ENCODE measurements at places on chromosomes 5 and 9. TPM values are rescaled to one million over a fixed set of nuclear protein-coding genes. Genes with fewer than 3 reads are reported as not detected.

DNA sequence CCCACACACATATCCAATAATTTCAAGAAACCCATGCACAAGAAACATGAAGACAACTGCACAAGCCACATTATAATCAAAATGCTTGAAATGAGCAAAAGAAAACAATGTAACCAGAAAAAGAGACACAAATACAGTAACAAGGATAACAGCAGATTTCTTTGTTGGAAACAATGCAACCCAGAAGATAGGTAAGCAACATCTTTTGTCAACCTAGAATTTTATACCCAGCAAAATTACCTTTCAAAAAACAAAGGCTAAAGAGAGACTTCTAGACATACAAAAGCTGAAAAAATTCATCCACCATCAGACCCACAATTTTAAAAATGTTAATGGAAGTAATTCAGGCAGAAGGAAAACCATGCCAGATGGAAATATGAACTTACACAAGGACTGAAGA is 5.0 kb upstream of the COL23A1 start:
- DNase-seq: no peak

SLC34A3 gene
- not detected for total RNA-seq

BTF3 gene
- total RNA-seq: 758 TPM

DNA sequence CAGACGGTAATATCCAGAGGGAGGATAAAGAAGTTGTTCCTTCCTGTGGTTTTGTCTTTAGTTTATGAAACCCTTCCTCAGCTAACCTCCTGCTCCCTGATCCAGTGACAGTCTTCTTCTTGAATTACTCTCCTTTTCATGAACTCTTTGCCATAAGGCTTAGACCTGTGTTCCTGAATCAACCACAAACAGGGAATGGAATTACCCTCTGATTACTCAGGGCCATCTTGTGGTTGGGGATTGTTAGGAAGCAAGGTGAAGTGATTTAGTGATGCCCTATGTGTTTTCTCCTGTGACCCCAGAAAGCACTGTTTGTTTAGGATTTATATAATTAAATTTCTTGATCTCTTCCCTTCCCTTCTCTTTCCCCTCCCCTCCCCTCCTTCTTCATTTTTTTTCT is 409.1 kb downstream of the TAF11L14 start:
- DNase-seq: no peak

DNA sequence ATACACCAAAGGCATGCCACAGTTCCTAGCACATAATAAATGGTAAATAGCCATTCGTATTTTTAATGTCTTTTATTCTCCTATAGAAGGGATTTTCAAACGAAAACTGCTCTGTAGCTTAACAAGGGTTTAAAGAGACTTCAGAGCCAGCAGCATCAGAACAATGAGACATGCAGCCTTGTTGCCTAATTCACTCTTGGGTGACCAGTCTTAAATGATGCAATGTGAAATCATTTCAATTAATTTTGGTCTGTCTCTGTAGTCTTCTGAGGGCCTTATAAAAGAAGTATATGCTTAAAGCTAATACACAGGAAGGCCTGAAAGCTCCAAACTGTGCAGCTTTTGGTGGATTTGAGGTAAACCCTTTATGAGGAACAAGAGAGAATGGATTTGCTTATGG is 888.8 kb upstream of the WWC1 start:
- no peak for DNase-seq

DNA sequence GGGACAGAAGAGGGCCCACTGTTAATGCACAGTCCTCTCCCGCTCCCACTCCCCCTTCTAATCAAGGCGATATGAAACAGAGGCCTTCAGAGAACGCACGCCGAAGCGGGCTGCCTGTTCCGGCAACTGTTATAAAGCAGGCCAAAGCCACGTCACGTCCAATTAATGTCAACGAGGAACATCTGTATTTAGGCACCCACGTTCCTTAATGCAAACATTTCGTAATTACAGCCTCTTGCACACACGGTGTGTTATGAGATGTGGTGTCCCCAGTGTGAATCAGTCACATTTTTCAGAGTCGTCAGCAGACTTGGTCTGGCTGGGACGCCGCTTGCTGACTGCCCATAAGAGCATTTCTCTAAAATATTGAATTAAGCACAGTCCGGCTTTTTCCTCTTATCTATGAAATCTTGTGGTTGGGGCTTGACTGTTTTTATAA is 339.0 kb downstream of the NSG2 start:
- no peak for DNase-seq

ANGPTL2 gene
- not detected for total RNA-seq

- DNase-seq: no peak
Measured at GRCh38 chr5:79582186-79582585, 30.1 kb upstream of the TENT2 start.

C5orf58 gene
- total RNA-seq: not detected
